Esophagus mucosa (tissue), 1 donor: ENCODE measurements at places on chromosomes 12 and 14. TPM values are rescaled to one million over a fixed set of nuclear protein-coding genes. Genes with fewer than 3 reads are reported as not detected.
A peak's percentile ranks its signal among the peaks of the same experiment; 100 is the strongest.

DNA sequence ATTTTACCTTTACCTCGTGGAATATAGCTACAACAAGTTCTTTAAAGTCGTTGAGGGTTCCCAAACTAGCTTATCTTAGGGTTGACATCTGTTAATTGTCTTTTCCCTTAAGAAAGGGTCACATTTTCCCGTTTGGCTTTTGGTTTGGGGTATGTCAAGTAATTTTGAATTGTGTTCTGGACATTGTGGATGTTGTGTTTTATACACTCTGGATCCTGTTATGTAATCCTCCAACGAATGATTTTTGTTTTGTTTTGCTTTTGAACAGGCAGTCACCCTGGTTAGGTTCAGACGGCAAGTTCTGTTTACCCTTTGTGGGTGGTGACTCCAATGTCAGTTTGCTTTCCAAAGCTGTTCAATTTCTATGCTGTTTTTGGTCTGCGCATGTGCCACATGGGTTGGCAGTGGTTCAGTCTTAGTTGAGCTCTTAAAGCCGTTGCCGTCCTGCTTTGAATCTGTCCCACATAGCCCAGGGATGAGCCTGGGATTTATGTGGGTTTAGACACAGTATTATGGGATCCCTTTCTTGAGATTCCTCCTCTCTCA is 84.8 kb downstream of the TESC start:
- no peak for ATAC-seq

DNA sequence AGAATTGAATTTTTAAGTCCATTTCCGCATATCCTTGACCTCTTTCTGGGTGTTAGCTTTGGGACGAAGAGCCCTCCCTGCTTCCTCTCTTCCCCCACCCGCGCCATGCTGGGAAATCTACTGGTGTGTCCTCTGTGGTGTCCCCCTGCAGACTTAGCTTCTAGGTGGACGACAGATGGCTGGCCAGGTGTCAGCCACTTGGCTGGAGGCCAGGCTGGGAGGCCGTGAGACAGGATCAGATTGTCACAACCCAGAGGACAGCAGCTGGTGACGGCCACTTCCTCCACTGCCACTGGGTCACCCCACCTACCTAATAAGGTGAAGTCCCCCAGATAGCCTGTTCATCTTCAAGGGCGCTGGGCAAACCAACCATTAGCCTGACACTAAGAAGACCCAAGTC is 13.3 kb upstream of the DTX1 start:
- no peak for ATAC-seq

DNA sequence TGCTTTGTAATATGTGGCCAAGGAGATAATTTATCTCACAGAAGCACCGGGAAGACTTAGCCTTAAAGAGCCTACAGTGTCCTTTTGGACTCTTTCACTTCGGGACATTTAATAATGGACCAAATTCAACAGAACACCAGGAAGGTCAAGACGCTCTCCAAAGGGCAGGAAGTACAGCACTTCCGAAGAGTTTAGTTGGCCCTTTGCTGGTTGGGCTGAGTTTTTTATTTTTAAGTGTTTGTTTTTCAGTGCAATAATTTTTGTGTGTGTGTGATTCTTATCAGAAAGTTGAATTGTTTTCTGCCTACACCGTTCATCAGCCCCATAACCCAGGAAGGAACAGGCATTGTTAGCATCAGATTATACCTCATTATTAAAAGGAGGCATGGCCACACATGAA is 193.0 kb downstream of the EPS8 start:
- ATAC-seq, result no peak

DNA sequence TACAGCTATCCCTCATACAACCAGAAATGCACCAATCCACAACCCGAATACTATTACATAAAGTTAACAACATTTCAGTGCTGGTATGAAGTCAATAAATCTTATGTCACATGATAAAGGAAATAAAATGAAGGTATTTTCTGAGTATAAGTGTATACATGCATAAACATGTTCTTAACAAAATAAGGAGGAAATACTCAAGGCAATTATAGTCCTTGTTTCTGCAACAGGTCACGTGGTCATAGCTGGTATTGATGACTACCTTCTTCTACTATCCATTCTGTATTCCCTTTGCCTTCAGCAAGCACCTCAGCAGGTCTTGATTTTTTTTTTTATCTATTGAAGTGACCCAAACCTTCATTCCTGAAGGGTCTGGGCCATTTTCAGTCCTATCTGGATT is 675.6 kb downstream of the RPL10L start:
- no peak for ATAC-seq

DNA sequence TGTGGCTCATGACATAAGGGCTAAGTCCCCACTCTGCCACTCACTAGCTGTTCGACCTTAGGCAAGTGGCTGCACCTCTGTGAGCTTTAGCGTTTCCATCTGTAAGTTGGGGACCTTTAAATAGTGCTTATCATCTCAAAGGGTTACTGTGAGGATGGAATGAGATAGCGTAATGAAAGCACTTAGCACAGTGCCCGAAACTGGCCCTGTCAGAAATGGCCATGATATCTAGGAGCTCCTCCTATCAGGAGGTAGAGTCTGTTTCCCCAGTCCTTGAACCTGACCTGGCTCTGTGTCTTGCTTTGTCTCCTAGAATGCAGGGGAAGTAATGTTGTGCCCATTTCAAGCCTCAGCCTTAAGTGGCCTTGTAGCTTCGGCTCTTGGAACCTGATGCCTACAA is 211.0 kb downstream of the RBM19 start:
- no peak for ATAC-seq

DNA sequence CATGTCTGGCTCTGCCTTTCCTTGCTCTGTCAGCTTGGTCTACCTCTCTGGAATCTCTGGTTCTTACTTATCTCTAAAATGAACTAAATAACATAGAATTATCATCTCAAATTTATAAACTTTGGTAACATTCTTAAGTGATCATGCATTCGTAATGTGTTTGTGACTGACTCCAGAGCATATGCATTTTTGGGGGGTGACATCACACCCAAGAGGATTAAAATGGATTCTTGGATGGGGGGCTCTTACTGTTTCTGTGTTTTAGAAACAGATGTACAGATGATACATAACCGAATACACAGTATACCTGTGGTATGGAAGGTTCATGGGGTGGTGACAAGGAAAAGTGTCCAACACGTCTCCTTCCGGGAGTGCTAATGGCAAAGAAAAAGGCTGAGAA is 1162.1 kb downstream of the VRK1 start:
- ATAC-seq, result no peak

DNA sequence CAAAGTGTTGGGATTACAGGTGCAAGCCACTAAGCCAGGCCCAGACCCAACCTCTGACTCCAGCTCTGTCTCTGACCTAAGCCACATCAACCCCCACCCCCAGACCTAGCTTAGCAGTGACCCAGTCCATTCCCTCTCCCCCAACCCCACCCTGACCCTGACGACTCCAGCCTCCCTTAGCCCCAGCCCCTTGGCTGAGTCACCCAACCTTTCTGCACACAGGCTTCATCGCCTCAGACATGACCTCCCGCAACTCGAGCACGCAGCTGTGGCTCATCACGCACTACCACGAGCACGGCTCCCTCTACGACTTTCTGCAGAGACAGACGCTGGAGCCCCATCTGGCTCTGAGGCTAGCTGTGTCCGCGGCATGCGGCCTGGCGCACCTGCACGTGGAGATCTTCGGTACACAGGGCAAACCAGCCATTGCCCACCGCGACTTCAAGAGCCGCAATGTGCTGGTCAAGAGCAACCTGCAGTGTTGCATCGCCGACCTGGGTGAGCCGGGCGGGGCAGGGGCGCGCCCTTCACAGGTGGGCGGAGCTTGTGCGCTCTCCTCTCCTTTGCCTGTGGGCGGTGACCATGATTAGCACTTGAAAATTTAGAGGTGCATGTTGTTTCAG is 7.8 kb downstream of the ACVRL1 start:
- no peak for ATAC-seq

GRCh38 chr12:52022841-52023181 is 16.1 kb downstream of the TAMALIN start:
- peak; percentile 9 for ATAC-seq

- ATAC-seq, result no peak
These were observed 2.3 kb upstream of the CDCA4 start for GRCh38 chr14:105023144-105023543.

- ATAC-seq, result peak; percentile 60
These were observed 67.7 kb upstream of the DDX11 start for GRCh38 chr12:31005944-31006361.

ARMH4 gene
- total RNA-seq, result 0.72 TPM

SYT1 gene
- total RNA-seq, result 0.36 TPM
